Activated CD4-positive, alpha-beta memory T cell treated with anti-CD3 and anti-CD28 coated beads, Interleukin-2, amount 10 ng/mL, durations not matched to agents 7 days and 5 days (primary cell): ENCODE measurements at places on chromosomes 6 and 20. TPM values are rescaled to one million over a fixed set of nuclear protein-coding genes. Genes with fewer than 3 reads are reported as not detected.

SH3BGRL2 gene
- total RNA-seq: 0.35 TPM

EEF1A2 gene
- 2.0 TPM for total RNA-seq

DNA sequence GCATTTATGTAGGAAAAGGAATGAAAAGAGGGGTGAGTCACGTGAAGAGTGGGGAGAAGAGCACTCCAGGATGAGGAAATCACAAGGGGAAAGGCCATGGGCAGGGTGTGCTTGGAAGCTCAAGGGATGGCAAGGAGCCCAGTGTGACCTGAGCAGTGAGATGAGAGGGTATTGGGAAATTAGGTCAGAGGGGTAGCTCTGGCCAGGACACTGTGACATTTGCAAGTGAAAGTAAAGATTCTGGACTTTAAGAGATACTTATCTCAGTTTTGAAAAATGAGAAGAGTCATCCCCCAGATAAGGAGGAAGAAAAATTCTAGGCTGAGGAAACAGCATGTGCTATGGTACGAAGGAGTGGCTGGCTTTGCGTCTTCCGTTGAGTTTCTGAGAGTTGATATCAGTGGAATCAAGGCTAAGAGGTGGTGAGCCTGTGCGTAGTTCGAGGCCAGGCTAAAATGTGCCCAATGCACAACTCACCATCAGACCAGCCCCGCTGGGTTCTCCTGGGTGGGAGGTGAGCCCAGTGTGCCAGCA lies 79.9 kb downstream of the GCLC start:
- no peak for DNase-seq

DSP gene
- 0.33 TPM for total RNA-seq

PCK1 gene
- not detected for total RNA-seq

GRCh38 chr20:53712212-53712977 lies 118.8 kb upstream of the ZNF217 start:
- DNase-seq: no peak

DNA sequence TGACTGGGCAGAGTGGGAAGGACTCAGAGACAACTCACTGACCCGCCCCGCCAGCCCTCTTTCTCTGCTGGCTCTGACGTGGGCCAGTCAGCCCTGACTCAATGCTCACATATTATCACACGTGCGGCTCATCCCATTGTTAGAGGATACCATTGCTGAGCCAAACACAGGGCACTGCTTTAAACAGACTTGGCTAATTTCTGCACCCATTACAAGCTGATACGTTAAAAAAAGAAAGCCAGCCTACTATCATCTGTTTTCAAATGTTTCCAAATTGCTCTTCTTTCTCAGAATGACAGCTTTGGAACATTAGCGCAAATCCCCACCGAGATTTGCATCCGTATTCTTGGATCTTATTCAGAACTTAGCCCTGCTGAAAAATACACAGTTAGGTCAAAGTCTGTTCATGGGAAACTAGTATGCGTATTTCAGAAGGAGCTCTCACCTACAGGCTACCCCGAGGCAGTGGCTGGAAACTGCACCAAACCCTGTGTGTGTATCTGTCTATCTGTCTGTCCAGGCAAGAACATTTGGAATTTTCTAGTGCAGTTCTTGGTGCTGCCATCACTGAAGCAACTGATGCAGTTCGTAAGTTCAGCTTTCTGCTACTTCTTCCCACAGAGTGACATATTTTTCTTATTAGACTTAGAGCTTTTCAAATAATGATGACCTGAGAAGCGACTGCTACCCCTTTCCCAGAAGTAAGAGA lies 32.8 kb downstream of the RAMACL start:
- no peak for DNase-seq

DNA sequence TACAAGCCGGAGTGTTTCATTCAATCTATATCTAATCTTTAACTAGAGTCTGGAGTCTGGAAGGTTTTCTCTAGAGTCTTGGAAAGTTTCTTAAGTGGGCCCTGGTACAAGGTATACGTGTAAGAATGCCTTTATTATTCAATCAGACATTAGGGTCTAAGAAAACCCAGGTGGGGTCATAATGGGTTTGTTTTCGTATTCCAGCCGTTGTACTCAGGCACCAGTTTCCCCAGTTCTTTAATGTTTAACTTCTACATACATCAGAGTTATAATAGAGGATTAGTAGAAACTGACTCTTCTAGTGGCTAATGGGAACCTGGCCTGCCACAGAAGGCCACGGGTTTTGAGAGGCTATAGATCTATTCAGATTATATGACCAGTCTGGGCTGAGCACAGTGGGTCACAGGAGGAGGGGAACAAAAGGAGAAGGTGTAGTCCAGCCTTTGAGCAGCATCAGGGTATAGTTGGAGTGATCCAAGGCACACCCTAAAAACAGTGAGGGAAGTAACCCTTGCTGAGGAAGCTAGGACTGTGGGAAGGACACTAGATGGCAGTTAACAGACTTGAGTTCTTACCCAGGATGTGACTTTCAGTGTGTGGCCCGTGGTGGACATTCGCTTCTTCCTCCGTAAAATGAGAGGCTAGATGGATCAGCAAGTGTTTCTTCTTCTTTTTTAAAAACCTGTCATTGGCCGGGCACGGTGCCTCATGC lies 15.5 kb downstream of the FAM83B start:
- no peak for DNase-seq

MMP24 gene
- total RNA-seq: not detected

- peak; percentile 41 for DNase-seq
These were observed 1.4 kb downstream of the AKIRIN2 start for GRCh38 chr6:87700397-87701343.

- no peak for DNase-seq
These were observed 39.2 kb upstream of the CLDN20 start for GRCh38 chr6:155224618-155225017.

GRCh38 chr20:13419477-13419876 lies 198.4 kb downstream of the ISM1 start:
- DNase-seq: no peak

DNA sequence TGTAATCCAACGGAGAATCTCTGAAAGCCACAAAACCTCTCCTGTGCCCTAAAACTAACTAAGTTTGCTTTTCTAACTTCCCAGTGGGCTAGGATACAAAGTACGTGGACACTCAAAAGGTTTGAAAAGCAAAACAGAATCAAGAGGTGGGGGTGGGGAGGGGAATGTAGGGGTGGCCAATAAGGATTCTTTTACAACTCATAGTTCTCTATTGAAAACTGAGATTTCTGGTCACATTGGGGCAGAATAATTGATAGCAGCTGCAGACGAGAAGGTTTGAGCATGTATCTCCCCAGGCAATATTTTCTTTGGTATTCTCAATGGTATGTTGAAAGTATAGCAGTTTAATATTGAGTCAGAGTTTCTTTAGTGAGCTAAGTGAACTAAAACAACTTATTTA lies 376.7 kb upstream of the CITED2 start:
- no peak for DNase-seq
